Head of caudate nucleus (tissue), 42 donors: ENCODE measurements at places on chromosomes 4 and X.
A peak's percentile ranks its signal among the peaks of the same experiment; 100 is the strongest.

DNA sequence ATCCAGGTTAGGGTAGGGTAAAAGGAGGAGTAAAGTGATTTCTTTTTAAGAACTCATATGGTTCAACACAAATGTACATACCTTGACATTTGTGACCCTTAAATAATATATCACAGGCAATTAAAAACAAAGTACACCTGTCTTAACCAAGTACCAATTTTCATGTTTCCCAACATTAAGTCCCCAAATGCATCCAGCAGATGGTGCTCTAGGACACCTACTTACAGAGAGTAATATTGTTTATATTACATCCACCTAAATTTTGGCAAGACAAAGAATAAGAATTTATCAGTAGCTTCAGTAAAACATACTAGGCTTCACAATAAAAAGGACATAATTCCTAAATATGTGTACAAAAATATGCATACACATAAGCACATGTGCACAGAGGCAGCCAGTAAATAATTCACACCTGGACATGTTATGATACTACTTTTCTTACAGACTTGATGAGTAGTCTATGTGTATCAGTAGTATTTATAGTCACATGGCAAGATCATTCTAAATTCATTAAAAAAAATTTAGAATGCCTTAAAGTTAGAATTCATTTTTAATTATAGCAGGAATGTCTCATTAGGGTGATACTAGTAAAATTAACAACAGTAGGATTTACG, 219.7 kb downstream of the DCLK2 start:
- DNase-seq: peak; percentile 58

DNA sequence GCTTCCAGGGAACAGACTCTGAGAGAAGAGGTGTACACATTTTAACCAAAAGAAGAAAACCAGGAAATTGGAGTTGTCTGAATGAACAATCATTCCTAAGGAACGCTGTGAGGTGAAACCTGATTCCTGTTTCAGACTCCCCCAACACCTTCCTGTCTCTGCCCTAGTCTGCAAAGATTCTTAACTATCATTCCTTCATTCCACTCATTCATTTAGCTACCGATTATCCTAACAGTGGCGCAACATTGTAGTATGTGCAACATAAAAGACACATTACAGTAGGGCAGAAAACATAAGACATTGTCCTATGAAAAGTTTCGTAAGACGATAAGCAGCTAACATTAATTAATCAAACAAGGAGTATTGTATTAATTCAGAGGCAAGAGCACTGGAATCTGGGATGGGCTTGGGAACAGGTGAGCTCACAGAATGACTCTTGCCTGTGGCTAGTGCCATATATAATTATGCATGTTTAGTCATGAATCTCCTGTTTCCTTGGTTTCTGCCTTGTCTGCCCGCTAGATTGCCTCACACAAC, 23.8 kb upstream of the ADH7 start:
- DNase-seq: no peak

GRCh38 chrX:578531-578930, 52.1 kb upstream of the SHOX start:
- DNase-seq: no peak

GRCh38 chrX:40247848-40248622, 150.3 kb upstream of the BCOR start:
- DNase-seq: no peak

DNA sequence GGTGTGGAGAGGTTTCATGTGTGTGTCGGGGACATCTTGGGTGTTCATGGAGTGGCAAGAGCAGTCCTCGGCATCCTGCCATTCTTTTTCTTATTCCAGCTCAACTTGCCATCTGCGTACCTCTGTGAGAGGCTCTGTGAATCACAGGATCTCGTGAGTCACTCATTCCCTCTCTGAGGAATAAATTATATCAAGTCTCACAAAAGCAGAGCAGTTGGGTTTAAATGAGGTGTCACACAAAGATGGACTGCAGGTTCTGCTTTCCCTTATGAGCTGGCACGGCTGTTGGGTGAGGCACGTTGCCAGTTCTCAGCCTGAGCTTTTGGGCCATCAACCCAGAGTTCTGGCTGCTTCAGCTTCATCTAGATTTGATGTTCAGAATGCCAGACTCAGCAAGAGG, 6.8 kb upstream of the OCIAD2 start:
- DNase-seq: peak; percentile 48

GRCh38 chrX:20352504-20352903, 85.8 kb upstream of the RPS6KA3 start:
- DNase-seq: no peak

DNA sequence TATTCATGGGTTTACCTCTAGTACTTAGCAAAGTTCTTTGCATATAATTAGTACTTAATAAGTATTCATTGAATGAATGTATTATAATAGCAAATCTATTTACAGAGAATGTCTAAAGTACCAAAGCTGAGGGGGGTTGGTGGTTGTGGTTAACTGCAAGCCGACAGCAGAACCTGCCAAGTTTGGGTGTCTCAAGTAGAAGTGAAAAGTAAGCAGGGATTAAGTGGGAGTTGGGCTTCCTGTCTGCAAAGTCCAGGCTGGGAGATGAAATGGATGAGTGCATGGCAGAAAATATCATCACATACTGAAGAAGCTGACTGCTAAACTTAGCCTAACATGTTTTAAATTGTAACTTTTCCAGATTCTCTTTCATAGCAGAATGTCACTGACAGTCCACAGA, 169.6 kb downstream of the CAMK2D start:
- DNase-seq: no peak

- DNase-seq: no peak
Measured at GRCh38 chrX:131704136-131704695, 160.3 kb downstream of the OR13H1 start.

GRCh38 chr4:128684016-128684415, 125.5 kb upstream of the JADE1 start:
- DNase-seq: no peak

- DNase-seq: no peak
Measured at GRCh38 chrX:63713526-63713925, 71.5 kb downstream of the ARHGEF9 start.

DNA sequence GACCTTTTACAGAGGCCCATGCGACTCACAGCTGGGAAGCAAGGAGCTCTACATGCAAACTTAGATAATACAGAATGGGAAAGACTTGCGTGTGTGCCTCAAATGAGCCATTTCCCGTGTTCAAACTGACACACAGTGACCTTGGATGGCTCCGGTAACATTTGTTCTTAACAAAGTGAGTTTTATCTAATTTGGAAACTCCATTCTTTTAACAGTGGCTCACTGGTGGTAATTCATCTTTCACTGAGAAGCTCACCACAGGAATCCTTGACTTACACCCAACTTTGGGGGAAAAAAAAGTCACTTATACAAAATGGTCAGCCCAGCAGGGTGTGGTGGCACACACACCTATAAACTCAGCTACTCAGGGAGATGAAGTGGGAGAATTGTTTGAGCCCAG, 190.6 kb downstream of the LDB2 start:
- DNase-seq: no peak

DNA sequence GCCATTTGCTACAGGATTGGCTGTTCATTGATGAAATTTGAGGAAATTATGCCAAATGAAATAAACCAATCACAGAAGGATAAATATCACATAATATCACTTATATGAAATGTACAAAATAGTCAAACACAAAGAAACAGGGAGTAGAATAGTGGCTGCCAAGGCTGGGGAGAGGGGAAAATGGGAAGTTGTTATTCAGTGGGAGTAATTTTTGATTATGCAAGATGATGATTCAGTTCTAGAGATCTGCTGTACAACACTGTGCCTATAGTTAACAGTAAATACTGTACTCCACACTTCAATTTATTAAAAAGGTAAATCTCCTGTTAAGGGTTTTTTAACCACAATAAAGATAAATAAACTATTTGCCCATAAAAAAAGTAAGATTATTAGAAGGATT, 101.1 kb downstream of the TMA16 start:
- no peak for DNase-seq

DNA sequence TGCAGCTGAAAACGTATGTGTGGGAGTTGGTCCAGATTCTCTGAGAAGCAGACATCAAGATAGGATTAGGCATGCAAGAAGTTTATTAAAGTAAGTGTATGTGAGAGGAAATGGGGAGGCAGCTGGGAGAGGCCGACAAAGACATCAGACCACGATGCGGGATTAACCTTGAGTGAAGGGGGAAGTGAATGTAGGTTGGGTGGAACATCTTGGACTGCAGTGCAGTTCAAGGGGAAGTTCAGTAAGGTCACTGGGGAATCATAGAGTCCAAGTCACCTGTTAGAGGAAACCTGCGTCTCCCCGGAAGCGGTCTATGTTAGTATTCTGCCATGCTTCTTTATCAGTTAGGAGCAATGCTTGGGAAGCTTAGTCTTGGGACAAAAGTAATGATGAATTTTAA, 22.0 kb downstream of the CXCL8 start:
- no peak for DNase-seq

DNA sequence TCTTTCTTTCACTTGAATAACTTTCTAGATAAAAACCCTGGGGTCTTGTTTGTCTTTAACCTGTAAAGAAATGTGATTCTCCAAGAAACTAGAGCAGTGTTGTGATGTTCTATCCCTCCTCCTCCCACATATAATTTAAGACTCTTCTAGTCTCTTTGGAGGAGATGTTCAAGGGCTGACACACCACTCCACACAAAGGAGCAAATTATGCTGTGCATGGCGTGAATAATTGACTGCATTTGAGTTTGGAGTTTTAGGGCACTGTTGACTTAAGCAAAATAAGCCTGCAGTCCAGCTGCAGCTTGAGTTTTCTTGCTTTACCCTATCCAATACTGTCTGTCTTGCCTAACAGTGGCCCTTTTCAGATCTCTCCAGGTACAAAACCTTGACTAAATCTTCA, 119.7 kb downstream of the CHRDL1 start:
- no peak for DNase-seq

- peak; percentile 15 for DNase-seq
Measured at GRCh38 chrX:3962511-3963311, 249.3 kb upstream of the PRKX start.

- DNase-seq: no peak
Measured at GRCh38 chrX:151878574-151878973, 34.1 kb upstream of the MAGEA4 start.

- no peak for DNase-seq
Measured at GRCh38 chr4:27966664-27967063, 1106.0 kb downstream of the STIM2 start.

GRCh38 chrX:70016513-70016912, 33.2 kb downstream of the AWAT2 start:
- DNase-seq: no peak

DNA sequence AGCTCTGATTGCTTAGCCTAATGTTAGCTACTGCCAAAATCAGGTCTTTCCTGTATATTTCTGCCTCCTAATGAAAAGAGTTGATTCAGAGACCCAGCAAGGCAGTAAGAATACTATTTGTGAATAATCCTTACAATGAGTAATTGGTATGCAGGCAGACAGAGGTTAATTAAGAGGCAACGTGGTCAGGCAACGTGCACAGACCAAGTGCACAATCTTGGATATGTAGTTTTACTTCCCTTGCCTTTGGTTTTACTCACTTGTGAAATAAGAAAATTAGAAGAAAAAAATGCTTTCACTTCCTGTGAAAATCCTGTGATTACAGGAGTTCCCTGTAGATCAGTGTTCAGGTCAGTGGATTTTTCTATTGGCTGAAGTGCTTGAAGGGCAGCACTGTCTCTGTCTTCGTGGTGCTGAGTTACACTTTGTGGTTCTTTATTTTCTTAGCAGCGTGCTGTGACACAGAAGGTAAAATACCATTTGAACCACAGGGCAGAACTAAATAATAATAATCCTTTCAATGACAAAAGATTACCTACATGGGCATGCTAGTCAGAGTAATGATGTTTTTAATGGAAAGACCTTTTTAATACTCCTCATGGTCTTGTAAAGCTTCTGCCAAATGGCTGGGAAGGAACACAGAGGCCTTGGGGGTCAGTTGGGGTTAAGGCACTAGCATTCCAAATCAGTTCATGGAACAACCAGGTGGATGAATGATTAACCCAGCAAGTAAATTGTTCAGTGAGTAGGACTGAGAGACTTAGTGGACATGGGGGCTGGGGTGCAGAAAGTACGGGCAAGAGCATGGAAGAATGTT, 430.9 kb downstream of the MAPK10 start:
- DNase-seq: no peak

DNA sequence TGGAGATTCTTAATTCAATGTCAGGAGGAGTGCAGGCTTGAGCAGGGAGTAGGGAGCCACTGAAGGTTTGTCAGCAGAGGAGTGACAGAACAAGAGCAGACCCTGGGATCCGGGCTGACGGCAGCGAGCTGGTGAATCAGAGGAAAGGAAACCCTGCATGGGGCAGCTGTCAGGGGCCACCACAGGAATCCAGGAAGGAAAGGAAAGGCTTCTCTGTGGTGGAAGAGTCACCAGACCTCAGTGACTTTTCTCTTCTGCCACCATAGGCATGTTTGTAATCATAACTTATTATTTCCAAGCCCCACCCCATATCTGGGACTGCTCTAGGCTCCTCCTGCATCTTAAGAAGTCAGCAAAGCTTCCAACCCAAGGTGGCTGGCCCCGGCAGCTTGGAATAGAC, 150.9 kb downstream of the BCOR start:
- DNase-seq: no peak

- DNase-seq: no peak
Measured at GRCh38 chr4:16827794-16828724, 70.4 kb downstream of the LDB2 start.

- no peak for DNase-seq
Measured at GRCh38 chr4:155403886-155404285, 27.1 kb upstream of the MAP9 start.

GRCh38 chr4:105569866-105570236, 17.4 kb downstream of the ARHGEF38 start:
- DNase-seq: no peak

DNA sequence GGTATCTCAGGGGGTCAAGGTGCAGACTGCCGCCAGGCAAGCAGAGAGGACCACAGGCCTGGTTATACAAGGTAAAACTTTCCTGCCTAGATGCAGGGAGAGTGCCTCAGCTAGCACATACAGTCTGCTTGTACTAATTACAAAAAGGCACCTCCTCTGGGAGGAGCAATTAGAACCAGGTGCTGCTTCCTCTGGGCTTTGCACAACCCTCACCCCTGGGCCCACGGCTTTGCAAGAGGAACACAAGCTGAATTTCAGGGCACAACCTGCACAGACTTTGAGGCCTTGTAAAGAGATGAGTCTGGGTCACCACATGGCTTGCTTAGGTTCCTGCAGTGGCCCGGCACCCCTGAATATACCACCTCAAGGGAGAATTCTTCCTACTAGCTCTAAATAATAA, 9.2 kb upstream of the CITED1 start:
- DNase-seq: peak; percentile 17

GRCh38 chrX:154019633-154020528, at the start of gene IRAK1:
Gene IRAK1, minus strand, starts transcription at chrX:154019902. Its CDS starts 90 bp downstream, at chrX:154019812.
- DNase-seq: peak; percentile 51

DNA sequence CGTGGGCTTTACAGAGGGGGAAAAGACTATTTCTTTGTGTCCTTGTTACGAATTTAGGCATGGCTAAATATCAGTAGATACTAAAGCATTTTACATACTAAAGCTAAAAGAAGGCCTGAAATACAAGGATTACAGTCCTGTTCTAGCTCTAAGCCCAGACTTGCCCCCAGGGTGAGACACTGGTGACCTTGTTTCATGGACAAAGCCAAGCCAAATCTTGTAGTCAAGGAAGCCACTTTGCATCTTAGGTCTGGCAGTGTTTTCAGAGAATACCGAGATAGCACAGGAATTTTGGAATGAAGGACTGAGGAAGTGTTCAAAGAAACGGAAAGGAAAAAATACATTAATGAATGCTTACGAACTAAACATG, 733 bp upstream of the G3BP2 start:
- no peak for DNase-seq

GRCh38 chrX:74369666-74370065, 51.6 kb upstream of the SLC16A2 start:
- no peak for DNase-seq

GRCh38 chr4:48102303-48102702, 31.7 kb downstream of the TXK start:
- no peak for DNase-seq
